ENCODE measurements at places on chromosomes 16 and 17.

- no peak for DNase-seq
These were observed 89.1 kb upstream of the CORO6 start for GRCh38 chr17:29711588-29712385.

DNA sequence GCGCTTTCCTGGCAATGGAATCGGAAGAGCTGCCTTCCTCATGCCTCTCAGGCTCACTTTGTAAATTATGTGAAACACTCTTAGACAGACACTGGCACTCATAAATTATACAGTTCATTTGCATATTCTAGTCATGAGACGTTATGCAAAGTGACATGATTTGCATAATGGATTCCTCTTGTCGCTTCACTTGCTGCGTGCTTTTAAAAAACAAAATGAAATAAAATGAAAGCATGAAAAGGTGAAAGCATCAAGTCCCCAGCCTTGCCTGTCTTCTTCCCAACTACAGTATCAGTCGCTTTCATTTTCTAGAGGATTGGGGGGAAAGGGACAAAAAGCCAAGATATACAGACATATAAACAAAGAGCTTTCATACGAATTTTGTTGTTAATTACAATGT, 252.8 kb upstream of the PMFBP1 start:
- DNase-seq = no peak

DNA sequence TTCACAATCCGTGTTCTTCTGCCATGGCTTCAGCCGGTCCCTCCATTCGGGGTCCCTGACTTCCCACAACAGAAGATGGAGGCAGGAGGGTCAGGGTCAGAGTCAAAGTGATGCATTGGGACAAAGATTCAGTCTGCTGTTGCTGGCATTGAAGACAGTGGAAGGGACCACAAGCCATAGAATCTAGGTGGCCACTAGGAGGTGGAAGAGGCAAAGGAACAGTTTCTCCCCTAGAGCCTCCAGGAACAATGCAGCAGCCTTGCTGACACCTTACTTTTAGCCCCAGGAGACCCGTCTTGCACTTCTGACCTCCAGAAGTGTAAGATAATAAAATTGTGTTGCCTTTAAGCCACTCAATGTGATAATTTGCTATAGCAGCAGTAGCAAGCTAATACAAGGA, 55.9 kb downstream of the MFSD11 start:
- no peak for DNase-seq

DNA sequence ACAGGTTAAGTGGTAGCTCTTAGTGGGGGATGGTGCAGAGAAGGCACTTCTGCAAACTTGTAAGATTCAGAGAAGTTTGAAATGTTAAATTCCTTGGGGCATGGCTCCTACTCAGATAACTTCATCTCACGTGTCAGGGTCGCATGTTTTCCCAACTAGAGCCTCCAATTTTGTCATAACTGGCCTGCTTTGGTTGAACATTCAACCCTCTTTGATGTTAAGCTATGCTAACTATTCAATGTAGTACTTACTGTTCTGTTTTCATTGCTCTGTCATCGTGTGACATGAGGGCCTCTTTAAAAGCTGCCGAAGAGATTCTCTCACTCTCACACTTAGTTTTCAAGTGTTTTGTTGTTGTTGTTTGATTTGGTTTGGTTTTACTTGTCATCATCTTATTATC, 280.8 kb downstream of the CDH11 start:
- DNase-seq = no peak

GRCh38 chr17:30254150-30254549, 18.7 kb upstream of the SLC6A4 start:
- no peak for DNase-seq

- no peak for DNase-seq
These were observed 15.9 kb upstream of the MEIOB start for GRCh38 chr16:1887711-1888354.

GRCh38 chr17:9958586-9959281, 53.7 kb upstream of the RCVRN start:
- DNase-seq = no peak

GRCh38 chr16:2530629-2531318, 434 bp downstream of the CEMP1 start:
- no peak for DNase-seq

DNA sequence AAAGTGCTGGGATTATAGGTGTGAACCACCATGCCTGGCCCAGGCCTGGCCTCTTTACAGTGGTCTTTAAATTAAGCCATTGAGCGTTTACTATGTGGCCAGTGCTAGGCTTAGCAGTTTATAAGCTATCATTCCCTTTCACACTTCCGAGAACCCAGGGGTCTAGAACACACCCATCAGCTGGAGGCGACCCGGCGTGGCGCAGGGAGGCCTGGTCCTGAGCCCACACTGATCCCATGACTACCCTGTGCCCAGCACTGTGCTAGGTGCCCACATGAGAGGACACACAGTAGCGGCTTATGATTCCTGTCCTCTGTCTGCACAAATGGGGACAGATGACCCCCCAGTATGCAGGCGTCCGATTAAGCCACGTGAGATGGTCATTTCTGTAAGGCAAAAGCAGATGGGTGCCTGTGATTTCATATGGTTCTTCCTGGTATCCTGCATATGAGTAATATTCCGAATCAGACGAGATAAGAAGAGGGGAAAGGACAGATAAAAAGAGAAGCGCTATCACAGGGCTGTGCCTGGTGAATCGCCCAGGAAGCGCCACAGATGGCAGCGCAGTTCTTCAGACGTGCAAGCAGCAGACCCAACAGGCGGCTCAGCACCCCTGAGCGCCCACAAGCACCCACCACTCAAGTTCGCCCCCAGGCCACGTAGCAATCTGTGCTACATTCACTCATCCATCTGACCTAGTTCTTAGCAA, 5.3 kb downstream of the OSGIN1 start:
- DNase-seq = no peak

DNA sequence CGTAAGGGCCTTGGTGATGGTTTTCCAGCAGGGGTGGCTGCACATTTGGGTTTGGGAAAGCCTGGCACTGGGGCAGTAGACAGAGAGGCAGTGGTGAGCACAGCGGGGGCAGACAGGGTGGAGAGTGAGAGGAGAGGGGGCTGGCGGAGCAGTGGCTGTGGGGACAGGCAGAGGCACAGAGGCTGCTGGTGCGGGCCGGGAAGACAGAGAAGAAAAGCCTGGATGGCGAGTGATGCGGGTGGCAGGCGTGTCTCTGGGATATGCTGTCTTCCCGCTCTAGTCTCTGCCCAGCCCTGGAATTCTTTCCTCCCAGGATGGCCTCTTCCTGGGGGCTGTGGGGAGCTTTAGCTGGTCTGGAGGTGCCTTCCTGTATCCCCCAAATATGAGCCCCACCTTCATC, 16.9 kb downstream of the ITGAD start:
- DNase-seq = no peak

GRCh38 chr17:58323366-58324055, 5.1 kb downstream of the TSPOAP1 start:
- DNase-seq = no peak

- peak; percentile 40 for DNase-seq
These were observed 558 bp downstream of the SOX15 start for GRCh38 chr17:7589204-7589868.

Measured in activated effector memory CD4-positive, alpha-beta T cell treated with Interleukin-2 at 50 U/mL for 16 hours (primary cell).